Hindlimb muscle (tissue), 1 donor: ENCODE measurements at places on chromosomes 1 and 21.

- no peak for DNase-seq
These were observed 90.1 kb upstream of the TNR start for GRCh38 chr1:175833502-175833901.

GRCh38 chr1:233603478-233603877 lies 10.4 kb upstream of the KCNK1 start:
- DNase-seq: no peak

GRCh38 chr1:154327466-154328317 lies 2.4 kb downstream of the ATP8B2 start:
- no peak for DNase-seq

DNA sequence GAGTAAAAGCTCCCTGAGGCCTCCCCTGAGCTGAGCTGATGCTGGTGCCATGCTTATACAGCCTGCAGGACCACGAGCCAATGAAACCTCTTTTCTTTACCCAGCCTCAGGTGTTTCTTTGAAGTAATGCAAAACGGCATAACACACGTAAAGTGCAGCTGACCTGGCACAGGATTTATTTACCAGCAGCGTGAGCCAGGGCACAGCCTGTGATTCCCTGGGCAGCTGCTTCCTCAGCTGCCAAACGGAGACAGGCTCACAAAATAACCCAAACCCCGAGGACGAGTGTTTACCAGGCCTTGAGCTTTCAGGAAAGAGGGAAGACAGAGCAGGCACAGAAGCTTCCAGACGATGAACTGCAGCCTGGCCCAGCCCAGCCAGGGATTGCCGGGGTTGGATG lies 120.6 kb upstream of the ARHGEF16 start:
- no peak for DNase-seq

DNA sequence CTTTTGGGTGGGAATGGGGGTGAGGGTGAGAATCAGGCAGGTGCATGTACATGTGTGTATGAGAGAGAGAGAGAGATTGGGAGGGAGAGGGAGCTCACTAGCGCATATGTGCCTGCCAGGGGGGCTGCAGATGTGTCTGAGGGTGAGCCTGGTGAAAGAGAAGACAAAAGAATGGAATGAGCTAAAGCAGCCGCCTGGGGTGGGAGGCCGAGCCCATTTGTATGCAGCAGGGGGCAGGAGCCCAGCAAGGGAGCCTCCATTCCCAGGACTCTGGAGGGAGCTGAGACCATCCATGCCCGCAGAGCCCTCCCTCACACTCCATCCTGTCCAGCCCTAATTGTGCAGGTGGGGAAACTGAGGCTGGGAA lies 95.0 kb downstream of the EPHB2 start:
- no peak for DNase-seq

DNA sequence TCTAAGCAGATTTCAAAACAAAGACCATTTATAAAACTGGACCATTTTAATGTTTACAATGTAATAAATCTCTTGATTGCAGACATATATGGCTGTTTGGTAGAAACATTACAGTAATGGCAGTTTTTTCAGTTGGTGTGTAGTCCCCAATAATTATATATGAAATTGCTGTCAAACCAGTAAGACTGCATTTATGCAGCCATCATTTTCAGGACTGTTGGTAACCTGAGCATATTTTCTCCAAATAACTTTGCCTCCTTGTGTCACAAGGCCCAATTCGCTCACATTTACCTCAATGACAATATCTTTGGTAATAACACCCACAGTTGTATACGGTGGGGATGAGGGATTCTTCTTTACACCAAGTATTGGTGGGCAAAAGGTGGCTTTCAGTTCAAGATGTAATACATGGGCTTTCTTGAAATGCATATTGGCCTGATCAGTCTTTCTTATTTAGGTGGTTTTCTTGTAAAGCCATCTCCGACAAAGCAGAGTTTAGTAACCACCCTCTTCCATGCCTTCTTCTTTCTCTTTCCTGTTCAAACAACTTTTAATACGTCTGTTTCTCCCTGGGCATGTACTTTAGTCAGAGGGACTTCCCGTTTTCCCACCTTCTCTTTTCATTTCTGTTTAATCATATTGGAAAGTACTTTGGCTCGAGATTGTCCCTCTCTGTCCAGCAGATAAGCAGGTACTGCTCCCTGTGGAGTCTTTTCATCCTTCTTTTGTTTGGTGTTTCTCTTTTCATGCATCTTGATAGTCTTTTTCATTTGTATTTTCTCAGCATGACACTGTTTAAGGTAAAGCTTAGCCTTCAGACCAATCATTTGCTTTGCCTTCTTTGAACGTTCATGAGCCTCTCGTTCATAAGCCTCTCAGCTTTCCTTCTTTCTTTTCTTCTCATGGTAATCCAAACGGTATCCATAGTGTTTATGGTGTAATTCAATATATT lies 30.4 kb downstream of the ATP2B4 start:
- DNase-seq: no peak

GRCh38 chr1:1352786-1353388 lies 3.7 kb upstream of the DVL1 start:
- DNase-seq: no peak

DNA sequence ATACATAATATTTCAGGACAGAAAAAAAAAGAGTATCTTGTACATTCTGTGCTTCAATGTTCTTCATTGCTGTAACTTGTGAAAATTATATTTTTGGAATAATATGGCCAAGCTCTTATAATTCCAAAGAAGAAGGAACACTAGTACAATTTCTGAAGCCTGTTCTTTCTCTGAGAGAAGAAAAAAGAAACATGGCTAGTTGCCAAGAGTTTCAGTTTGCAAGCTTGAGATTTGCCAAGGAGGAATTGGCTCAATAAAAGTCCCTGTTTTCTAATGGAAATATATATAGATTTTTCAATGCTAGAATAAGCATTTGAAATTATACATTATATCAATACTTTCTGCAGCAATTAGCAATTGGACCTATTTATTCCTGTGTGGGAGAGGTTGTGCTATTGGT lies 285.2 kb upstream of the NEGR1 start:
- DNase-seq: peak; percentile 53

DNA sequence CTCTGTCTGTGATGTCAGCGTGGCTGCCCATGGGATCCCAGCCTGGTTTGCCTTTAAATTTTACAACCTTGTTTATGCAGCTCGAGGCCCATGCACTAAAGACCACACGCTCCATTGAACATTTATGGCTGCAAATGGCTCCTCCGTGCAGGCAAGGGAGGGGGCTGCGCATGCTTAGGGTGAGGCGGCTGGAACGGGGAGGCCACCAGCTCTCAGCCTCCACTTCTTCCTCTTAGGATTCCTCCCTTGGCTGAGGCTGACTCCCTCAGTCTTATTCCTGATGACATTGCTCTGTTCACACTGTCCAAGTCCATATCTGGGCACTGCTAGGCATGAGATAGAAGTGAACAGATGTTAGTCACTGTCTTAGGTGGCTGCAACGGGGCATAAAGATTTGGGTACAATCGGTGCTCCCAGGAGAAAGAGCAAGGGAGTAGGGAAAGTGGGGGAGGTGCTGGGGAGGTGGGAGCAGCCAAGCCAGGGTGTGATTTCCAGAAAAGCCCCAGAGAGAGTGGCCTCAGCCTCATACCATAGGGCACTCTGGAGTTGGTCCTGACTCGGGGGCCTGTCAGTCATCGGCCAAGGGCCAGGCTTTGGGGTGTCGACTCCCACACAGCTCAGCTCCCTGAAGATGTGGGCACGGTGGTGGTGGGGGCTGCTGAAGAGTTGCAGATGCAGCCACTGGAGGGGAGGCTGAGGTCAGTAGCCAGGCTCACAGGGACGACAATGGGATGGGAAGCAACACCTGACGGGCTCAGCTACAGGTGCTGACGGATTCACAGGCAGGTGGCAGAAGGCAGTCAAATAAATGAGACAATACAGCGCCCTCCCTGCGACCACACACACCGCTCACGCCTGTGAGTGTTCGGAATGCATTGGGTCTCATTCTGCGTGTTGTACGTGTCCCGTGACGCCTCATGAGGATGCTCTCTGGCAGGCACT lies 37.3 kb upstream of the ACTL8 start:
- DNase-seq: no peak

- DNase-seq: no peak
These were observed 27.5 kb downstream of the ERG start for GRCh38 chr21:38470755-38471154.

DNA sequence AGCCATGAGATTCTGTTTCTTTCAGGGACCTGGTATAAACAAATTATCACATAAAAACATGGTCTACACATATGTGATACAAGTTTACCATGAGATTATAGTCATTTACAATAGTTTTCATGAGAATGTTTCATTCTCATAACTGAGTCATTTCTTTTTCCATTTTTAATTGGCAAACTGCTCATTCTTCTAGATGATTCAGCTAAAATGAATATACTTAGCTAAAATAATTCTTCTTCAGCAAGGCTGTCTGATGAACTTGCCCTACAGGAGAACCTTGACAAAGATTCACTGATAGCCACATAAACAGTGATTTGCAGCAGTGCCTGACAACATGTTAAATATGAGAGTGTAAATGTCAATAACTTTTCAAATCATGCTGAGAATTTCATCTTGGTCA lies 253.2 kb downstream of the FMN2 start:
- DNase-seq: no peak

- DNase-seq: no peak
These were observed 256.4 kb downstream of the PRDM2 start for GRCh38 chr1:13956393-13956792.

DNA sequence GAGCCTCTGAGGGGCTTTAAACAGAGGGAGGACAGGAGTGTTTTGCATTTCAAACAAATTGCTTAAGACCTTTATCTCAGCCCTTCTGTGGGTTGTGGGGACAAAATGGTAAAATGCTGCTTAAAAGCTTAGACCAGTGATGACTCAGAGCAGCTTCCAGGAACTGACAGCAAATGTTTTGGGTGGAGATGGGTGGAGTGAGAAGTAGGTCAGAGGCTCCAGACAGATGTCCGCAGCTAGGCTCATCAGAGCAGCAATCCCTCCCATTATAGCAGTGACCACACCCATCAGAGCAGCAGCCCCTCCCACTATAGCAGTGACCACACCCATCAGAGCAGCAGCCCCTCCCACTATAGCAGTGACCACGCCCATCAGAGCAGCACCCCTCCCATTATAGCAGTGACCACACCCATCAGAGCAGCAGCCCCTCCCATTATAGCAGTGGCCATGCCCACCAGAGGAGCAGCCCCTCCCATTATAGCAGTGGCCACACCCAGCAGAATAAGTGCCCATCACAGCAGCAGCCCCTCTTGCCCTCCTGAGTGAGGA lies 532.2 kb downstream of the MATN1 start:
- DNase-seq: peak; percentile 18

- peak; percentile 45 for DNase-seq
These were observed 34.0 kb upstream of the BEND5 start for GRCh38 chr1:48810740-48811139.

DNA sequence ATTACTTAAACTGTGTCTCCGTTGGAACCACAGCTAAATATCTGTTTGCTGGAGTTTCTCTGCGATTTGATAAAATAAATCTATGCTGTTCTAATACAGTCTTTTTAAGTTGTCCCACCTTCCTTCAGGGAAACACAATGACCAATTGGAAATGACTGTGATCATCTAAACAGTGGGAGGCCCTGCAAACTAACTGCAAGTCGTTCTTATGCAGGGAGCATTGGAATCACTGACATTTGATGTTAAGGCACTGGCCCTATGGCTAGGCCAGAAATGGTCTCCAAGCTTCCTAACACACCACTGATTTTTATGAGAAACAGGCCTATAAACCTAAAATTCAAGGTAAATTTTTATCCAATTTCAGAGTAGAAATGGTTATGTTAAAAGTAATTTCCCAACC lies 645.2 kb downstream of the LMO4 start:
- DNase-seq: no peak

DNA sequence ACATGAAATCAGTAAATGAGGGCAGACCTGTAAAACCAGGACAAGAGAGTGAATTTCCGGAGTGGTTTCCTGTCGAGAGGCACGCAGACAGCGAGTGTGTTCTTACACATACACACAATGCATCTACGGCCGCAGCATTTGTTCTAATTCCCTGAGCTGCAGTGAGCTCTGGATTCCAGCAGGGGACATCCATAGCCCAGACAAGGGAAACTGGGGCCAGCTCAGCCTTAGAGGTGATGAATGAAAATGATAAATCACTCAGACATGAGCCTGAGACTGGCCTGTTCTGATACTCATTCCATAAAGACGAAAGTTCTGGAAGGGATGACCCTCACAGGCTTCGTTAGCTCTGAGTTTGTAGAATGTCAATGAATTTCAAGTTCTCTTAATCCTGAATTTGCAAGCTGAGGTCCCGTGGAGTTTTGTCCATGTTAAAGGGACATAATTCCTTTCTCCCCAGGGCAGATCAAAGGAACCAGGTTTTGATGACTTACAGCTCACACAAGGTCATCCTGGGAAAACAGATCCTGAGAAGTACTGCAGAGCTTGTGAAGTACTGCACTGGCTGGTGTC lies 207.9 kb upstream of the C1orf87 start:
- peak; percentile 77 for DNase-seq

GRCh38 chr1:24022581-24023361 lies 42.6 kb upstream of the SRSF10 start:
- no peak for DNase-seq

GRCh38 chr1:164636757-164637156 lies 77.8 kb downstream of the PBX1 start:
- DNase-seq: no peak

GRCh38 chr1:224235813-224236493 lies 52.9 kb downstream of the DEGS1 start:
- no peak for DNase-seq

GRCh38 chr1:119870917-119871596 lies 25.3 kb downstream of the ADAM30 start:
- DNase-seq: peak; percentile 78

DNA sequence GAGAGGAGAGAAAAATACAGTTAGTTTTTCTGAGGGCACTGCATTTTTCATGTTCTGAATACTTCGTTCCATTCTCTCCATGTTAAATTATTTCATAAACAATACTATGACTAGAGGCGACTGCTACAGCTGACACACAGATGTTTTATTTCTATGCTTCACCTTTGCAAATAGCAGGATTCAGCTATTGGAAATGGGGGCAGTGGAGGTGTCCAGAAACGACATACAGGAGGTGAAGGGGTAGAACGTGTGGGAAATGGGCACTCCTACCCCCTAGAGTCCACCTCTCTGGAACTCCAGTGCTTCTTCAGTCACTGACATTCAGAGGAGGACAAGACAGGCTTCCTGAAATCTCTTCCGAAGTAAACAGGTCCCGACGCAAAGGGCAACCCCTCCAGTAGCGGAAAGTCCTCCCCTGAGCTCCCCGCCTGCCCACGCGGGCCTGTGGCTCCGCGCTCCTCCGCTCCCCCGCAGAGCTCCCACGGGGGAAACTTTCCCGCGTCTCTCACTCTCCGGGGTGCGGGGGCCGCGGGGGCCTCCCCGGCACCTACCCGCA lies 480 bp downstream of the DPYD start:
- DNase-seq: peak; percentile 41

GRCh38 chr1:71054791-71055190 lies 7.2 kb upstream of the PTGER3 start:
- DNase-seq: no peak
